ENCODE measurements at places on chromosomes 5 and 9.
A peak's percentile ranks its signal among the peaks of the same experiment; 100 is the strongest.

DNA sequence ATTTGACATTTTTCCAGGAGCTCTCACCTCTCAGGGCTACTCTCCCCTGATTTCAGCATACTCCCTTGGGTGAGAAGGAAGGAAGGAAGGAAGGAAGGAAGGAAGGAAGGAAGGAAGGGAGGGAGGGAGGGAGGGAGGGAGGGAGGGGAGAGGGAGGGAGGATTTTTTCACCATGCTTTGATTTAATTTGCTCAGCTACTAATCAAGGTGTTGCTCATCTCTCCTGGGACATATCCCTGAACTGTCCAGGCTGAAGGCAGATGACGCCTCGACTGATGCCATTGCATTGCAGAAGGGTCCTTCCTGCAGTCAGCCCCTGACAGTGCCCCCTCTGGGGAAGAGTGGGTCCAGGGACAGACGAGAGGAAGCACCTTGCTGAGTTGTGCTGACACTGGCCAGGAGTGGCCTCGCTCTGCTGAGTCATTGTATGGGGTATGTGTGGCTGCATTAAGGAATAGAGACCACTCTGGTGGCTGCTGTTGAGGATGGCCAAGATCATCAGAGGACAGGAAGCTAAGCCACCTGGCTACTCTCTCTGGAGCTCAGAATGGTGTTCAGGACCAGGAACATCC lies 43.6 kb upstream of the CRB2 start:
- DNase-seq, result no peak

DNA sequence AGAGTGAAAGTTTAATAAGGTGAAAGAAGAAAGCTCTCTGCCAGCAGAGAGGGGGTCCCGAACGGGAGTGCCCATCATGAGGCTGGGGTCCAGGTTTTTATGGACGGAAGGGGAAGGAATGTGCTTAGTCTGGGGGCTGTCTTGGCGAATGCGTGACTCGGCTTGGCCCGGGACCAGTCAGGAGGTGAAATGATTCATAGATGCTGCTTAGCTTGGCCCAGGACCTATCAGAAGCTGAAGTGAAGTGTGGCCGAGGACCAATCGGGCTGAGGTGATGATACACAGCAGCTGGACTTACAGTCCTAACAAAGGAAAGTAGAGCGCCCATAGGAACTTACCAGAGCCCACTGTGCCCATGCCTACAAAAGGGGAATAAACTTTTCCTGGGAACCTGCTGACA lies 3.9 kb upstream of the FKTN start:
- no peak for DNase-seq

GRCh38 chr9:3008091-3008490 lies 164.2 kb upstream of the PUM3 start:
- no peak for DNase-seq

DNA sequence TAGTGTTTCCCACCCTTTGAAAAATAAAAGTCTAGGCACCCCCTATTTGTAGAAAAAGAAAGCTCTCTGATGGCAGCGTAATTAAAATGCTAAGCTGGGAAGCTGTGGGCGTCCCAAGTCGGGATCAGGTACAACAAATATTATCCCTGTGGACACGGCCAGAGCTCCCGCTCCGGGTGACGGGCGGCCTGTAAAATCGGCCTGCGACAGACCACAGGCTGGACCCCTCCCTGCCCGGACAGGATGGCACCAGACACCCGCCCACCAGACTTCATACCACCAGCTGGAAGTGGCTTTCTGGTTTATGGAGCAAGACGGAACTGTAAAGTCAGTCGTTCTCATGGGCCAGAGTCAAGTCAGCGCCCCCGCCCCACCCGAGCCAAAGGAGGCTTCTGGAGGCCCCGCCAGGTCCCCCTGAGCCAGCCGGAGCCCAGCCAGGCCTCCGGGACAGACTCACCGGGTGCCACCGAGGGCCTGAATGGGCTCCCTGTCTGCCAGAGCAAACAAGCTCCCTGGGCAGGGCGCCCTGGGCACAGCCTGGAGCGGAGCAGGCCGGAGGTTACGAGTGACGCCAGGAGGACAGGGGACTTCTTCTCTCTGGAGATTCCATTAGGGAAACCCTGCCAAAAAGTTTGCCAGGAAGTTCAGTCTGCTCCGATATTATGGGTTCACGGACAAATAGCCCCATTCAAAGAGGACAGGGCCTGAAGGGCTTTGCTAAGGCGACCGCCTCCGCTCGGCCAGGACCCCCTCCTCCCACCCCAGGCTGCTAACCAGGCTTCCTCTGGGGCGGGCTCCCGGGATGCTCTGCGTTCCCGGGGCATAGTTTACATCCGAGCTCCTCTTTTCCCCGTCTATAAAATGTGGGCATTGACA lies 173.7 kb downstream of the ERCC6L2 start:
- no peak for DNase-seq

DNA sequence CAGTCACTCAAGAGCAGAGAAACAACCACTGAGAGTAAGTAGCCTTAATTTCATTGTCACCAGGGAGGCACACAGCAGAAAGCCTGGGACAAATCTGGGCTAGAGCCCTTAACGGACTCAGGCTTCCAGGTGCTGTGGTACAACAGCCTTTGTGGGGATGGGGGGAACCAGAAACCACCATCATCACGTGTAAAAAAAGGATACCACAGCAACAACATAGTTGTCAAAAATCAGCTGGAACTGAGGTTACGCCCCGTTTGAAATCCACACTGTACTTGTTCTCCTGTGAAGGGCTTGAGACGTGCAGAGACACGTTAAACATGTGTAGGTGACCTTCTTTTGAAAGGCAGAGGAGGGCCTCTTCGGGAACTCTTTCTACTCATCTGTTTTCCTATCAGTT lies 16.6 kb upstream of the PLPP1 start:
- DNase-seq, result no peak

DNA sequence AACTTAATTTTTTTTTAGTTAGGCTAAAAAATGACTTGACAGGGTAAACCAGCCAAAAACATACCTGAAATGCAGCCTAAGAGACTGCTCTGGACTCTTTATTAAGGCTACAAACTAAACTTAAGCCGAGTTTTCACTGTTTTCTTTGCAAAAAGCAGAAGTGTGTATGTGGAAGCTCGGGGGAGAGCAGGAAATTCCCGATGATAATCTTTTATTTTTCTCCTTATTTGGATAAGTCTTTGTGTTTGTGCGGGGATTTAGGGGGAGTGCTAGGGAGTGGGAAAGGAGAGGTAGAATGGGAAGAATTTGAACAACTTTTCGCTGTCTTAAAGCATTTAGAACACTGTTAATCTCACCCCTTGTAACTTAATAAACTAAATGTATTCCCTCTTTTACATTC lies 30.7 kb upstream of the GPR21 start:
- DNase-seq, result peak; percentile 84

DNA sequence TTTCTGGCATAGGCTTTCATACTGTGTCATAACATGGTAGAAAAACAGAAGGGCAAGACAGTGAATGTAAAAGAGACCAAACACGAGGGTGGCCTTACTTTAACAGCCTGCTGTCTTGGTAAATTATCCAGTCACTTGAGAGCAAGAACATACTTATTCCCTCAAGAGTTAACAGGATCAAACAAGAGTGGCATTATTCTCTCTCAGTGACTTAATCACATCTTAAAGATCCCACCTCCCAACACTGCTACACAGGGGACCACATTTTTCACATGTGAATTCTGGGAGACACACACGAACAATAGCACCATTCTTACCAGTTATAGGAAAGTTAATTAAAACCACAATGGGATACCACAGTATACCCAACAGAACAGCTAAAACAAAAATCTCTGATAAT lies 898.0 kb upstream of the C9orf72 start:
- DNase-seq, result no peak

DNA sequence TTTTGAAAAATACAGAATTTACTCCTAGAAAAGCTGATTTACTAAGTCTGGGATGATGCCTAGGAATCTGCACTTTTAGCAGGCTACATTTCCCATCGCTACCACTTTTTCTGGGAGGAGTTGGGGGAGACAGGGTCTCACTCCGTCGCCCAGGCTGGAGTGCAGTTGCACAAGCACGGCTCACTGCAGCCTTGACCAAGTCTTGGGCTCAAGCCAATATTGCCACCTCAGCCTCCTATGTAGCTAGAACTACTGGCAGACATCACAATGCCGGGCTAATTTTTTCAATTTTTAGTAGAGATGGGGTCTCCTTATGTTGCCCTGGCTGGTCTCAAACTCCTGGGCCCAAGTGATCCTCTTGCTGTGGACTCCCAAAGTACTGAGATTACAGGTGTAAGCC lies 85.9 kb downstream of the NR6A1 start:
- DNase-seq, result no peak

GRCh38 chr5:15441433-15442192 lies 58.4 kb upstream of the FBXL7 start:
- DNase-seq, result no peak

- DNase-seq, result no peak
These were observed 13.4 kb upstream of the GAPT start for GRCh38 chr5:58477760-58478376.

GRCh38 chr9:136047775-136048559 lies 47.1 kb downstream of the NACC2 start:
- DNase-seq, result no peak

DNA sequence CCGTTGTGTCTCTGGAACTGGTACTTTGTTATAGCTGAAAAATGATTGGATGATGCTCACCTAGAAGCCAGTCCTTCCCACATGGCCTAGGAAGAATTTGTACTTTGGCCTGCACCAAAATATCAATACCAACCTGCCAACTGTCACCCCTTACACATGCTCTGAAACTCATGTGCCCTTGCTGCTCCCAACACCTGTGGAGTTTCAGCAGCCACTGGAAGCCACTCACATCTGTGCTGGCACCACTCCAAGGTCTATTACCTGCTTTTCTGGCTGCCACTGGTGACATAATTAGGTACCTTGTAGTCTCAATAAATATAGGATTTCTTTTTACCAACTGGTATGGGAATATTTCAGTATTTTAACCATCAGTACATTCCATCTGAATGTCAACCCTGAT lies 363.6 kb downstream of the SH3GL2 start:
- DNase-seq, result no peak

DNA sequence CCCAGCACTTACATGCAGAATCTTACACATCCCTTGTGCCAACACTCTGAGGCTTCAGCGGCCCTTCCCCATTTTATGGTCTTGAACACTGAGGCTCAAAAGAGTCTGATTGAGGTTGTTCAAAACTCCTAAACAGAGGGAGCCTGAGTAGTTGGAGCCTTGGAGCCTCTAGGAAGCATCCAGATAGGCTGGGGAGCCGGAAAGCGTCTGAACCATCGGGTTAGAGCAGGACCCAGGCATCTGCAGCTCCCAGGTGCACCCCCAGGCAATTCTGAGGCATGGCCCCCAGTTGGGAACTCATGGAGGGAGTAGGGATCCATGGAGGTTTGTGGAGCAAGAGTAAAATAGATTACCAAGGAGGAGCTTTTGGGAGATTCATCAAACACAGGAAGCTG lies 3.8 kb downstream of the OLFML2A start:
- no peak for DNase-seq

DNA sequence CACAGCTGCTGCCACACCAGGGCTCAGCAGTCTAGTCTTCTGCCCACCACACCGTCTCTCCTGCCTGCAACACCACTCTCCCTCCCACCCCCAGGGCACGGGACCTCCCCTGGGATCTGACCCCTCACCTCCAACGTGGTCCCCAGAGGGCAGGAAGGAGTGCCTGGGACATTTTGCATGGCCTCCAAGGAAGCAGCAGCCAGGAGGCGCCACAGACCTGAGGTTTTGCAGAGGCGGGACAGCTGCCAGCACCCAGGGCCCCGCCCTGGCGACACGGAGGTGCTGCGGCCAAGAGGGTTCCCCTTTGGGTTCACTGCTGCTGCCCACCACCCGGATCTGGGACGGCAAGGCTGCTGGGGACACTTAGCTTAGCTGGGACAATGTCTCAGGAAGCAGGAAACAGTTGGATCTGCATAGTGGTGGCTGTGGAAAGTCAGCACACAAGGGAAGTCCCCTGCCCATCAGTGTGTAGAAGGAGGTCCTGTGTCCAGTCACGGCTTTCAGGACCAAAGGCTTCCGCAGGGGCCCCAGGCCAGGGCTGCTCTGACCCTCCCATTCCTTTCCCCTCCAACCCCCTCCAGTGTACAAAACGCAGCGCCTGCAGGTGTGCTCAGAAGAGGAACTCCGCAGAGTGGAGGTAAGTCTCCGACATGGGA lies 13.8 kb downstream of the PROP1 start:
- DNase-seq, result no peak
